G401 (cell line): ENCODE measurements at places on chromosomes 1 and 21. TPM values are rescaled to one million over a fixed set of nuclear protein-coding genes. Genes with fewer than 3 reads are reported as not detected.

Gene NBPF6
- not detected in 2 replicates for total RNA-seq

GRCh38 chr1:235735621-235736020, 86.0 kb upstream of the GNG4 start:
- DNase-seq, result no peak

- no peak for DNase-seq
These were observed 192.8 kb upstream of the CAMK1G start for GRCh38 chr1:209390764-209391163.

DNA sequence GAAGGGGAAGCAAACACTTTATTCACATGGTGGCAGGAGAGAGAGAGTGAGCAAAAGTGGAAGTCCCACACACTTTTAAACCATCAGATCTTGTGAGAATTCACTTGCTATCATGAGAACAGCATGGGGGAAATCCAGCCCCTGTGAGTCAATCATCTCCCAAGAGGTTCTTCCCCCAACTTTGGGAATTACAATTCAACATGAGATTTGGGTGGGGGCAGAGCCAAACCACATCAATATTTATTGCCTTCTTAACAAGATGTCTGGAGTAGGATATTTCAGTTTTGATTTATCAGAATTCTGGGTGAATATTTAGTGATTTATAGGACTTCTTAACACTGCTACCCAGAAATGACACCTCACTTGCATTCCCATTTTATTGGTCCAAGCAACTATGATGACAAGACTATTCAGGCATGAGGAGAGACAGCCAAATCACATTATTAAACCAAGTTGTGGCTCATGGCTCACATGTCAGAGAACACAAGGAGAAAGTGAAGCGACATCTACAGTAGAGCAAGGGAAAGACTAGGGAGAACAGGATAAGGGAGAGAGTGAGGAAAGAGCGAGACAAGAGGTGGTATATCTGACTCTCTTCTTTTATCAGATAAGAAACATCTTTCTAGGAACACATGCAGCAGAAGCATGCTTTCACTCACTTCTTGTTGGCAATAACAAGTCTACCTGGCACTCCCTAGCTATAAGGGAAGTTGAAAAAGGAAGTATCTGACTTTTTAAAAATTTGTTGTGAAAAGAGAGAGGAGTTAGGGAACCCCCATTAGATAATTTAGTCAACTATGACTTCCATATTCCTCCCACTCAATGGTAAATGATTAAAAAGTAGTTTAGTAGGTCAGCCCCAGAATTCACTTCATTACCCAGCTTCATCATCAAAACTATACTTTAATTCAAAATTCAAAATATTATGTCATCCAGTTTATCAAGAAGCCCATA, 36.6 kb upstream of the PTPRC start:
- no peak for DNase-seq

DNA sequence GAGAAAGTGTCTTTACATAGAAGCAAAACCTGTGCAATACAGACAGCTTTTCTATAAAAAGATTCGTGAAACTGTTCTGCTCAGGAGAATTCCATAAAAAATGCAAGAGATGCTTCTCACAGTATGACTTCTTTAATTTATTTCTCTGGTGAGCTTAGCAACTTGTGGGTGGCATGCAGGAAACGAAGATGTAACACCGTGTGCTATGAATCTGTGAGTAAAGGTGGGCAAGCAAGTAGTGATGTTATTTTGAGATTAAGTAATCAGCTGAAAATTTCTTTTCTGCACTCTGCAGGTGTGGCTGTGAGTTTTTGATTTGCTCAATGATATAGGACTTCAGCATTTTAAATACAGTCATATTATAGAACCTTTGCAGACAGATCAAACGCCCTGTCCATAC, 656.8 kb upstream of the NCAM2 start:
- DNase-seq, result no peak
